ENCODE measurements at places on chromosomes 2 and 18.

DNA sequence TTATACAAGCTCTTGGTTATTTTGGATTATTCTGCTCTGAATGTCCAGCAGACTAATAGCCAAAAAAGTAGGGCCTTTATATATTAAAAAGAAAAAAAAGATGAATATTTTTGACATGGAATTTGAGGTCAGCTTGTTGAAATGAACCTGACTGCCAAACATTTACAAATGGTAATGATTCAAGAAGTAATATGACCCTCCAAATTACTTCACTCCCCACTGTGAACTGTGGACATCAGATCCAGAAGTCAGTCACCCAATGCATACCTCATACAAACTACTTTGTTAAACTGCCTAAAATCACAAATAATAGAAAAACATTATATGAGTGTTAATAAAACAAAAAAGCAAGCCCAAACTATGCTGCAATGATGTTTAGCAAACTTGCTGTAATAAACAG is 10.0 kb downstream of the EPG5 start:
- DNase-seq = peak; percentile 62

- no peak for DNase-seq
These were observed 32.0 kb upstream of the NYAP2 start for GRCh38 chr2:225367482-225367881.

DNA sequence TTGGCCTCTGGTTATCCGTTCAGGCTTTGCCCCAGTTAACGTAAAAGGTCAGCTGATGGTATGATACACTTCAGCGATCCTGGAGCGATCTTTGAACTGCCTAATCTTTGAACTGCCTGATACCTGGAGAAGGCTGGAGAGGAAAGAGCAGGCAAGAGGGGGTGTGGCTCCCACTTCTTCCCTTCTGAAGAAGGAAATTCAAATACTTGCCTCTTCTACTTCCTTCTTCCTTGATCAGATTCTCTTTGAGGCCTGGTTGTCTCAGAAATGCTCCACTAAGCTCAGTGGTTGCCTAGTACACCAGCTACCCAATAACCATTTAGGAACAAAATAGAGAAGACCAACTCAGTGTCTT is 619 bp downstream of the GALM start:
- DNase-seq = peak; percentile 54

DNA sequence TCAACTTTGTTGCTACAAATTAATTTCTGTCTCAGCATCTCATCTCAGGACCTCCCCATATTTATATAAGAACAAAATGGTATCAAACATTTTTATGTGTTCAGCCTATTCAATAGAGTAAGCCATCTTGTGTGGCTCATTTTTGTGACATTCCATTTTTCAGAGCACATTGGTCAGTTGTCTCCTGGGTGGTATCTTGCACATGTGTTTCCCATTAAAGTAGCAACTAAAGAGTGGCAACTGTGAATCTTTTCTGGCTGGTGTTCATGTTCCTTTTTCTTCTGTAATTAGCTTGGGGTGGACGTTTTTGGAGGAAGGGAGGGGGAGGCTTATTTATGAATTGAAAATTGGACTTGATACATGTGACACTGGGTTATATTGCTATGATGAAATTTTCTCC is 45.4 kb upstream of the EFEMP1 start:
- no peak for DNase-seq

GRCh38 chr2:214630402-214631045 is 179.0 kb downstream of the BARD1 start:
- no peak for DNase-seq

- DNase-seq = no peak
These were observed 1816.1 kb upstream of the LRRTM1 start for GRCh38 chr2:82120654-82121053.

DNA sequence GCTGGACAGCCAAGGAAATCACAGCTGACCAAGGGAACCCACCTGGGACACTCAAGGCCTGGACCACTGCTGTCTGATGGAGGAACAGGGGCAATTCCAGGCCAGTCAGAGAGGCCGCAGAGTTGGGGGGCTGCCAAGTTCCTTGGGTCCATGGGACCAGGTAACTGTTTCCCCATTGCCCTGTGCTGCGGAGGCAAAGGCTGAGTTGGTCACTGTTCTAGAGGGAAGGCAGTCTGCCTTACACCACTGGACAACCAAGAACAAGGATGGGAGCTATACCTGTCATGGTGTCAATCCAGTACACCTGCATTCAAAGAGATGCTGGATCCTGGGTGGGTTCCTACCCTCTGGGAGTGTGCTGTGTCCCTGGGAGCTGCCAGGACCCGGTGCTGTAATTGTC is 9.6 kb upstream of the SP140L start:
- DNase-seq = no peak

DNA sequence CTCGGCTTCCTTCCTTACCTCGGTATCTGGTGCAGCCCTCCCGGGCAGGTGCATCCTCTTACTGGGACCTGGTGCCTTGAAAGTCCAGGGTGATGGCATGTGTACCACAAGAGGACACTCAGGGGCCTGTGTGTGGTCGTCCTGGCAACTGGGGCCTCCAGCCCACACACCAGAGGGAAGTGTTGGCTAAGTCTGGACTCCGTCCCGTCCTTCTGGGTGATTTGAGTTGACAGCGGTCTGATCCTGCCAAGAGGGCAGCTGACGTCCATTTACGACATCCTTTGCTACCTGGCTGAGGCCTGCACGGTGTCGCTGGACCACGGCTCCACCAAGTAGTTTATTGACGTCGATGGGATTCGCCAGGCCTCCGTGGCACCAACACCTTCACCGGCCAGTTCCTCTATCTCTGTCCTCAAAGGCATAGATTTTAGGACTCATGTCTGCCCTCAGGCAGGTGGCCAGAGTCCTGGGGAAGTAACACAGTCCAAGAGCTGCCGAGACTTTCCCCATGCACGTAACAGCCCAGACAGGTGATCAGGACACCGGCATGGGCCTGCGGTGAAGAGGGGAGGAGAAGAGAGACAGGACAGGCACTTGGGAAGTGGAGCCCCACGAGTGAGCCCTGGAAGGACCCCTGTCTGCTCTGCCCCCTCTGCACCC is 186.0 kb upstream of the HDAC4 start:
- no peak for DNase-seq

DNA sequence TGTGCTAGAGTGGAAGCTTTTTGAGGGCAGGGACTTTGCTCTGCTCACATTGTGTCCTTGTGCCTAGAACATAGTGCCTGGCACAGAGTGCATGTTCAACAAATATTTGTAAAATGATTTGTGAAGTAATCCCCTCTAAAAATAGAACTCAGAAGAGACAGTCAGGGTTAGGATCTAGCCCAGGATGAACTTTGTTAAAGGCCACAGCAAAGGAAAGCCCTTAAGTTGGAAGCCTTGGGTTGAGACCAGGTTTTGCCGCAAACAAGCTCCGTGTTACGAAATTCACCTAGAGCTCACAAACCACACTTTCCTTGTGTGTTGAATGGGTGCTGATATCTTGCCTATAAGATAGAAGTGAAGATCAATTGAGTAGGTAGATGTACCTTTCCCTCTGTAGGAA is 84.2 kb downstream of the SETBP1 start:
- DNase-seq = no peak

DNA sequence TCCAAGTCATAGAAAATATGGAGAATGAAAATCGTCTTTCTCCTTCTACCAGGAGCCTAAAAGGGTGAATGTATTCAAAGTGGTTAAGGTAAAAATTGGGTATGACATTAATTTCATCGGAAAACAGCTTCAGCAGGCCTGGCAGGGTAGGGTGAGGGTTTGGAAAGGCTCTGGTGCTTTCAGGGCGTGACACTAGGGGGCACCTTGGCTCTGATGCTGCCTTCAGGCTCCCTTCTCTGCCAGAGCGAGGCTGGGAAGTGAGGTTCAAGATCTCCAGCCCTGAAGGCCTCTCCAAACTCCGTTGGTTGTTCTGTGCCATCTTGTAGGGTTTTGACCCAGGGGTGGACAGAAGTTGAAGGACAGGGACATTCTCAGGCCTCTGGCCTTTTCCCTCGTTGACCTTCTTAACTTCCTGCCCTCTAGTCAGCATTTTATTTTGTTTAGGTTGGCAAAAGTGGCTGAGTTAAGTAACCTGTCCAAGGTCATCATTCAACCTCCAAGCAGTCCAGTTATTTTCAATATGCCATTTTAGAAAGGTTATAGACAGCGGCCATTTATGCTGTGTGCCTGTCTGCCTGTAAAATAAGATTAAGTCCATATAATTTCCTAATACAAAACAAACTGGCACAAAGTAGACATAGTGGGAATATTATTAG is 40.3 kb downstream of the EML6 start:
- no peak for DNase-seq

DNA sequence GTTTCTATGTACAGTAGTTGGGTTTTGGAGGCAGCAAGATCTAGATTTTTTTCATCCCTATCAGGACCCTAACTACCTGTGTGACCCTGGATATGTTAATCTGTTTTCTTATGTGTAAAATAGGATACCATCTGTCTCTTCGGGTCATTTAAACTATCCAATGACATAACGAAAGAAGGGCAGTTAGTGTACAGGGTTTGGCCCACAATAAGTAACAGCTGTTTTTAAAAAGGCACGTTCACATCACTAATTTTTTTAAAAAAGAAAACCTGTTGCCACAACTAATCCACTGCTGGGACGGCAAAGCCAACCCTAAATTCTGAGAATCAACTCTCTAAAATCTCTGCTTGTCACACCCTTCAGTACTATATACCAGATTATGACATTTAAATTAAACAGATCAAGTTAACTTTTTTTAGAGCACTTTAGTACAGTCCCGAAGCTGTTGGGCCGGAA is 869 bp downstream of the USP40 start:
- DNase-seq = no peak

DNA sequence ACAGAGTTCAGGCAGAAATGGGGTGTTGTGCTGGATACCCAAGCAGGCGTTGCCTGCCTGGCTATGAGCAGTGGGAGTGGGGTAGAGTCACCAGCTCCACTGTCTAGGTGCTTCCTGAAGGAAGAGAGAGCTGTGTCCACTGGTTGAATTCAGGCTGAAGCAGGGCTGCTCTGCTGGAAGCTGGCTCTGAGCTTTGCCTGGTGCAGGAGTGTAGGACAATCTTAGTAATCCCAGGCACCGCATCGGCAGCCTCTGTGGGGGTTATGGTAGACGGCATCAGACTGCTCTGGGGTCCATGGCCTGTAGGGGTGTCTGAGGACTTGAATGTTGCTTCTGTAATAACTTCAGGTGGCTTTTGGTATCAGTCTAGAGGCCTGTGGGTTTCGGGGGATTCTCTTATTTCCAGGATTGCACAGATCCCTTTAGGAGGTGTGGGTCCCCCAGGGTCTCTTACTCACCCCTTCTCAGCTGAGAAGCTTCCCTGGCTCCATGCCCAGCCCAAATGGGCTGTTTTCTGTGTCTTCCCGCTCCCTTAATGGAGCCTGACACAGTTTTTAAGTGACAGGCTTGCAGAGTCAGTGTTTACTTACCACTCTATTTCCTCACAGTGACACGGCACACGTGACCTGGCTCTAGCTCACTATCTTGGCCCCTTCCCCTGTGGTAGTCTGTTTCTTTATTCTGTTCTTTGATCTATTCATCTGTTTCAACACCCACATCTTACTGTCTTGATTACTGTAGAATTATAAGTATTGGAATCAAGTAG is 644.3 kb downstream of the CBLN2 start:
- no peak for DNase-seq

- DNase-seq = peak; percentile 81
These were observed 73.2 kb upstream of the GPC1 start for GRCh38 chr2:240362216-240362755.

GRCh38 chr2:151085181-151085611 is 176.5 kb downstream of the RBM43 start:
- DNase-seq = no peak

- no peak for DNase-seq
These were observed 153.0 kb upstream of the LRATD1 start for GRCh38 chr2:14479486-14479885.

DNA sequence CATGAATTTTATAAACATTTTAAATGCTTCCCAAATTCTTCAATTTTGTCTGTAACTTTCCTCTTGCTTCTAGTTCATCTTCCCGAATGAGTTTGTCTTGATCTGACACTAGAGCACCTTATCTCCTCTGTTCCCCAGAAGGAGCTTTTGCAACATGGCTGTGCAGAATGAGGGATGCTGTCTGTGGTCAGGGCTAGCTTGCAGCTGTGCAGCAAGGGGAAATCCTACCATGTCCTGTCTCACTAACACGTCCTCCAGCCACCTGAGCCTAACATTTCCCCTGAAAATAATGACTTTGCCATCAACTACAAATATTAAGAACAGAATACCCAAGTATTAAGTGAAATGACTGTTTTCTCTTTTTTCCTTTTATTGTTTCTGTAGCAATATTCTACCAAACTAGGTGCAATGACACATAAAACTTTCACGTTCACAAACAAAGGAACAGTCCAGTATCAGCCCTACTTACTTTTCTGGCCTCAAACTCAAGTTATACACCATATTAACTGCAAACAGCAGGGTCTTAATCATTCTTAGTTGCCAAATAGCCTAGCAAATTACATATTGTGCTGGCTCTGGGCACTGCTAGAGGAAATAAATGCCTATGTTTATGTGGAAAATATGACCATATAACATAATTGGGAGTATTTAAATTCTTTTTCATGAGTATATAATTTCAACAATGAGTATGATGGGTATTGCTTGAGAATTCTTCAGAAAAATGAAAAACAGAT is 423.3 kb downstream of the CMPK2 start:
- no peak for DNase-seq

DNA sequence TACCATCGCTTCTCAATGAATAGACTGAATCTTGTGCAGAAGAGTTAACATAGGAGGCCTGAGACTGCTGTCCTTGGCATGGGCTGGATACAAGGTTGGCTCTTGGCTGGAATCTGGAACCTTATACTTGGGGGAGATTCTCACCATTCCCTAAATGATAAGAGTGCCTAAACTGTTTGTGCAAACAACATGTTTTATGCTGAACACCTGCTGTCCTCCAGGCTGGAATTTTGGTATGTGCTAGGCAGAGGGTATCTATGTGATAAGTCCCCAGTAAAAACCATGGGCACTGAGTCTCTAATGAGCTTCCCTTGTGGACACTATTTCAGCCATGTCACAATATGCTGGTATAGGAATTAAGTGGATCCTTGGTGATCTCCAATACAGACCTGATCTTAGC is 12.8 kb downstream of the PGAP1 start:
- DNase-seq = no peak

- no peak for DNase-seq
These were observed 3.8 kb downstream of the MYL12A start for GRCh38 chr18:3251249-3251962.

Measured in osteoblast (primary cell).